ENCODE measurements at places on chromosomes 1 and 21.

- no peak for DNase-seq
These were observed 10.0 kb downstream of the MROH7 start for GRCh38 chr1:54651608-54652007.

DNA sequence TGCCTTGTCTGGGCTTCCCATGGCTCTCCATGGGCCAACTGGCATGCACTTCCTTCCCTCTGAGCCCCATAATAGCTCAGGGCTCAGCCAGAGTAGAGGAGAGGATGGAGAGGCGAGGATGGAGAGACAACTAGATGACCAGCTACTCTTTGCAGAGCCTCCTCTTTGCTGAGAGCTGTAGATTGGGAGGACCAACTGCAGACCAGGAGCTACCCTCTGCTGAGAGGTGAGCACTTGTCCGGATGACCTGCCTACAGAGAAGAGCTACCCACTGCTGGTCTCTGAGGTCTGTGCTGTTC is 58.0 kb upstream of the ETV3 start:
- no peak for DNase-seq

DNA sequence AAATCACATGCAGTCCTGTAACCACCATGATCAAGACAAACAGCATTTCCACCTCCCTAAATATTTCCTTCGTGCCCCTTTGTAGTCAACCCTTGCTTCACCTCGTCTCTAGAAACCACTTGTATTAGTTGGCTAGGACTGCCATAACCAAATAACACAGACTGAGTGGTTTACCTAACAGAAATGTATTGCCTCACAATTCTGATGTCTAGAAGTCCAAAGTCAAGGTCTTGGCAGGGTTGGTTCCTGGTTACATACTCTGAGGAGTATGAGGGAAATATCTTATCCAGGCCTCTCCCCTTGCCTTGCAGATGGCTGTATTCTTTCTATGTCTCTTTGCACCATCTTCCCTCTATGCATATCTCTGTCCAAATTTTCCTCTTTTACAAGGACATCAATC is 23.3 kb upstream of the FRRS1 start:
- no peak for DNase-seq

DNA sequence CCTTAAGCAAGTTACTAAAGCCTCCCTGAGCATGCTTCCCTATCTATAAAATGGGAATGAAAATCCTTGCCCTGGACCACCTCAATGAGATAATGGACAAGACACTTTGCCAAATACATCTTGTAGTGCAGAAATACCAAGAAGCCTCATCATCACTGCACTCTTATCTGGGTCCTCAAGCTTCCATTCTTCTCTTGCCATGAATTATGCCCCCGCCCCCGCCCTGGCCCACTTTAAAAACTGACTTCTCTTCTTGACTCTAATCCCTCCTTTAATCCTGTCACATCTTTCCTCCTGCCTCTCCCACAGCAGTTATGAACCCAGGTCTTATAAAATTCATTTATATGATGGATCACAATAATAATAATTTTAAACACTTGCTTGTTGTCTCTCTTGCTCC is 14.8 kb downstream of the ARHGEF11 start:
- DNase-seq: no peak

GRCh38 chr21:43331962-43332828 is 94.7 kb downstream of the SIK1 start:
- no peak for DNase-seq

GRCh38 chr1:43841321-43842174 is 92.1 kb upstream of the ARTN start:
- no peak for DNase-seq

- DNase-seq: no peak
These were observed 199.7 kb upstream of the ADGRL2 start for GRCh38 chr1:81600878-81601622.

GRCh38 chr1:20376171-20376570 is 85.5 kb downstream of the VWA5B1 start:
- no peak for DNase-seq

DNA sequence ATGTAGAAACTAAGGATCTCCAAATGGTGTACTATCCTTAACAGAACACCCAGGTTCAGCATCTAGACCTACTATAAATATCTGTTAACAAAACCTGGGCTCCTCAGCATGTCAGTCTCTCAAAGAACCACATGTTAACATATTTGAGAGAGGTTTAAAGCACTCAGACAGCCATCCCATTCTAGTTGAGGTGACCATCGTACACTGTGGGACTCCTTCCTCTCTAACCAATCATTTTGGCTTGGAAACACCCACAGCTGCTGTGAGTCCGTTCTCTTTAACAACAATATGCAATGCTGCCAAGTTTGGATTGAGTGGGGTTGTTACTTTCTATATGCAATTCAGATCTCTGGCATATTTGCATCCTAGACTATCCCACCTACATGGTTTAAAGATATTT is 105.8 kb downstream of the MRPL39 start:
- DNase-seq: no peak

DNA sequence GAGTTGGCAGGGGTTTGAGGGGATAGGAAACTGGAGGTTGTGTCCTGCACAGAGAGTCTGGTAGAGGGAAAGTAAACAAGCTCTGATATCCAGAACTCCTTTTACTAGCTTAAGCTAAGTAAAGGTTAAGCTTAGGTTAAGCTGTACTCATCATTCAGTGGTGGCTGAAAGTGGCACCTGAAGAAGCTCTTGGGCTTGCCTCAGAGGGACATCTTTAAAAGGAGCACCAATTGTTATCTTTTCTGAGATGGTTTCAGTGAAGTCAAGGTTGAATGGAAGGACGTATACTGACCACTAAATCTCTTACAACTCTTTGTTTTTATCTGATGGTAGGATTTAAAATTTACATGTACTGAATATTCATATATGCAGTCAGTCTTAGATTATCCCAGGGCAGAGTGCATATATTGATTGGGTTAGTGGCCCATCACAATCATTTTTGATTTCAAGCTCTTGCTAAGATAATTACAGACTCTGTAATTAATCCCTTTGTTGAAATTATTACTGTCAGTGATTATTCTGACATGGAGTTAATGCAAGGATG is 43.3 kb downstream of the S1PR1 start:
- no peak for DNase-seq

DNA sequence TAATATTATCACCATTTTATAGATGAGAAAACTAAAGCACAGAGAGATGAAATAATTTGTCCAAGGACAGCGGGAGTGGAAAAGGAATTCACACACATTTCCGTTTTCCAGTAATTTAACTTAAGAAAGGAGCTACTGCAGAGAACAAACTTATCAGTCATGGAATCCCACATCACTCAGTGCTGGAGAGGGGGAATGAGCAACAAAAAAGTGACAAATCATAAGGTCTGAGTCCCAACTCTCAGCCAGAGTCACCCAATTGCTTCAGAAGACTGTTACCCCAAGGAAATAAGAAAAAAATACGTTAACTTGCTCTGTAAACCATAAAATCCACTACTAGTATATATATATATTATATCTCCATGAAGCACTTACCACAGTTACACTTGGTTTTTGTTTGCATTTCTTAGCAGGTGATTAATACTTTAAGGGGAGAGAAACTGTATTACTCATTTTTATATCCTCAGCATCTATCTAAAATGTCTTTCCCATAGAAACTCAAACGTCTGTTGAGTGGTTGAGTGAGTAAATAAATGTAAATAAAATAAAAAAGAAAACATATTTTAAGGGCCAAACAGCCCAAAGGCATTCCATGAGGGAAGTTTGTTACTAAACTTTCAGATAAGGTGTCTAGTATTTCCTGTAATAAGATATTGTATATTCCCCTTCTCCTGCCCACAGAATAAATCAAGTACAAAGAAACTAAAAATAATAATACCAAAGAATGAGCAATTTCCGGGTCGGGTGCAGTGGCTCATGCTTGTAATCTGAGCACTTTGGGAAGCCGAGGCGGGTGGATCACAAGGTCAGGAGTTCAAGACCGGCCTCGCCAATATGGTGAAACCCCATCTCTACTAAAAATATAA is 76.8 kb downstream of the SLC45A1 start:
- DNase-seq: peak; percentile 60

- no peak for DNase-seq
These were observed 4.4 kb downstream of the S100A8 start for GRCh38 chr1:153386500-153386901.

- peak; percentile 71 for DNase-seq
These were observed 111.8 kb upstream of the USP25 start for GRCh38 chr21:15617964-15618363.

DNA sequence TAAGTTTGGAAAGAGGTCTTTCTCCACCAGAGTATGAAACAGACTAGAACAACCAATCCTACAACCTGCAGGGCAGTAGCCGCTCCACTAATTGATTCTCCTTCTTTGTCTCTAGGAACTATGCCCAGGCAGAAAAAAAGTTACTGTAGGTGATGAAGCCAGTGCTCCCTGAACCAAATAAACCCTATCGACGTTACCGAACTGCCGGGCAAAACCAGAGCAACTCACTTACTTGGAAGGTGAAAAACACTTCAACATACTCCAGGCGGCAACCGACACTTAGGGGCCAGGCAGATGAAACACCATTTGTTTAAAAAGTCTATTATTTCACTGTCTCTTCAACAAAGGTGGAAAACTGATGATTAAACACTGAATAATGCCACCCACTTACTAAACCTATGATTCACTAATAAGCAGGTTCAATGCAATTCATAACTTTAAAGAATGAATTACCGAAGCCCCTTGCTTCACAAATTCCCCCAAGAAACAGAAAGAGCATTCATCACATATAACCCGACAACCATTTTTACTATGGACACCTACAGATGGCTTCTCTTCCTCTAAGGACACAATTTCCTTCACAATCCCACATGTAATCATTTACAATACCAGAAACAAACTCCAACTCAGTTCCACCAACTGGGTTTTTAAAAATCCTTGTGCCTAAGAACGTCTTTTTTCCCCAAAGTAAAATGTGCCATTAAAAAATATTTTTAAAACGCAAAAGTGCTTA is 1.6 kb downstream of the NRIP1 start:
- DNase-seq: no peak

DNA sequence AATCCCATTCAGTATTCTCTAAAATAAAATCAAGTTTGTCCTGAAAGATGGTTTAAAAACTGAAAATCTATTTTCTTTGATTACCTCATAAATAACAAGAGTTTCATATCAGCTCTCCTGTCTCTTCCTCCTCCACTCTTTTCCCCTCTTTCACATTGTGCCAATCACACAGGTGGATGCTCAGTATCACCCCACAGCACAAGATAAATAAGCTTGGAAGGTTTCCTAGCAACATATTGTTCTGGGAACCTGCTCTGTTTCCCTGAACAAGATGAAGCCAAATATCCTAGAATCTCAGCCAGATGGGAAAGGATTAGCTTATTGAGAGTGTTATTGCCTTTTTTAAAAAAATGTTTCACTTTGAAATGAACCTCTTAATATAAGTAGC is 45.7 kb upstream of the CACYBP start:
- DNase-seq: no peak

DNA sequence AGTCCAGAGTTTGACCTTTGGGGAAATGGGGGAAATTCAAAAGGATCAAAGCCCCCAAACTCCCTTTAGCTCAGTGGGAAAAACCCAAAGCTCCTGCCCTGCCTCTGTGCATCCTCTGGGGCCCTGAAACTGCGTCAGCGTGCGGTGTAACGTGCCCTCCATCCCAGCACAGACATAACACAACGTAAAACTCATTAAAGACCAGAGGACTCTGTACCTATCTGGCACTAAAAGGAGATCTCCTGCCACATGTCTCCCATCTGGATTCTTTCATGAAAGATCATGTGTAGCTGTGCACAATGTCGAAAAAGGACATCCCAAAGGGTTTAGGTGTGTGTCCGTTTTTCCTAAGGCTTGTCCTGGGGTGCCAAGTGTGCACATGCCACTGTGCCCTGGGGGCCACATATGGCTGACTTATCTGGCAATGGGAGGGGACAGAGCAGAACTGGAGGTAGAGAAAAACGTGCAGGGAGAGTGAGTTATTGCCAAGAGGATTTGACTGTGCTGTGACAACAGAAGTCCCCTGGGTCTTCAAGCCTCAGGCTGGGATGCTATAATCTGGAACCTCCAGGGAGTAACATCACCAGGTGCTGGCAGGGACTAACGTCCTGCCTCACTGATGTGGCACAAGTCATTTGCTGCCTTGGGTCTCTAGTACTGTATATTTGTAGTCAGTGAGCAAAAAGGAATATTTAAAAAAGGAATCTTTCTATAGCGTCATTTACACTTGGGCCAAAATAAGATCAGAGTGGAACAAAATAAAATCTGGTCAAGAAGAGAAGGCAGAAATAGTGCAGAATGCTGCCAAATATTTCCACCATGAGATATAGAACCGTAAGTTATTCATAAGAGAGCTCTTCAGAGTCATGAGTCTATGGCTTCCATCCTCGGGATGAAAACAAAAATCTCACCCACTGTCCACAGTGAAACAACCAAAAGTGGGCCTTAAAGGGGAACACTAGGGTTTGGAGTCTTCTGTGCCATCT is 52.3 kb downstream of the ITPKB start:
- DNase-seq: no peak

GRCh38 chr1:21491488-21492355 is 17.5 kb upstream of the ALPL start:
- no peak for DNase-seq

DNA sequence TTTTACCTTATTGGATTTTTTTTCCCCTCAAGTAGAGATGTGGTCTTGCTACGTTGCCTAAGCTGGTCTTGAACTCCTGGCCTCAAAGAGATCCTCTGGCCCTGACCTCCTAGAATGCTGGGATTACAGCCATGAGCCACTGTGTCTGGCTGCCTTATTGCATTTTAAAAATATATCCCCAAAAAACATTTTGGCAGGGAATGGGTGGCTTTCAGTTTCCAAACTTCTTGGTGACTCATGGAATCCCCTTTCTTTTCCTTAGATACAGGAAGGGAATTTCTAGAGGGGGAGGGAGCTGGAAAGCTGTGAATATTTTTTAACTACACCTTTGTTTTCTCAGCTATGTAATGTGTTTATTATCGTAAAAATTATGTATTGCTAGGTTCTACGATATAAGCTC is 73.3 kb downstream of the SNRPE start:
- DNase-seq: no peak

DNA sequence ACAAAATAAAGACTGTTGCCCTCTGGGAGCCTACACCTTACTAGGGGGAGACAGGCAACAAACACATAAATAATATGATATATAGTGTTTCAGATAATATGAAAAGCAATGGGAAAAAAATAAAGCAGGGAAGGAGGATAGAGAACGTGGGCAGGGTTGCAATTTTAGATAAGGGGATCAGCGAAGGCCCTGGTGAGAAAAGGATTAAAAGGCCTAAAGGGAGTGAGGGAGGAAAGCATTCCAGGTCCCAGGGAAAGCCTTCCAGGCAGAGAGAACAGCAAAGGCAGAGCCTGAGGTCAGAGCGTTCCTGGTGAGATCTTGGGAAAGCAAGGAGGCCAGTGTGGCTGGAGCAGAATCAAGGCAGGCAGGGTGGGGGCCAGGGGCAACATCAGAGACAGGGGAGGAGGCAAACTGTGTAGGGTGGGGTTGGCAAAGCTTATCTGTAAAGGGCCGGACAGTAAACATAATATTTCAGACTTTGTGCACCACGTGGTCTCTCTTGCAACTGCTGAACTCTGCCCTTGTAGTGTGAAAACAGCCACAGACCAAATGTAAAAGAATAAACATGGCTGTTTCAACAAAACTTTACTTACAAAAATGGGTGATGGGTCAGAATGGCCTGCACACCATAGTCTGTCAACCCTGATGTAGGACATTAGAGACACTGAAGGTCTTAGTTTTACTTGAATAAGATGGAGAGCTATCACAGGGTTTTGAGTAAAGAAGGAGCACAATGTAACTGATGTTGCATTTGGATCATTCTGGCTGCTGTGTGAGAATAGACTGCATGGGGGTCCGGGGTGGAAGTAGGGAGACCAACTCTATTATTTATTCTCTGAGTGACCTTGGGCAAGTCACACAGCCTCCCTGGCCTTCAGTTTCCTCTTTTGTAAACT is 13.3 kb upstream of the CPT2 start:
- peak; percentile 40 for DNase-seq

GRCh38 chr1:228259951-228260350 is 52.1 kb downstream of the OBSCN start:
- no peak for DNase-seq
